ENCODE measurements at places on chromosomes 16 and 17. TPM values are rescaled to one million over a fixed set of nuclear protein-coding genes. Genes with fewer than 3 reads are reported as not detected.

Gene PRSS27
- 1.4 TPM for total RNA-seq

Gene PHAF1
- 13.3 TPM for total RNA-seq

Gene RHOT2
- 127 TPM for total RNA-seq

- DNase-seq, result no peak
Measured at GRCh38 chr16:11162586-11163268, 93.3 kb downstream of the SOCS1 start.

- DNase-seq, result no peak
Measured at GRCh38 chr16:78515421-78515820, 416.0 kb downstream of the WWOX start.
